ENCODE measurements at places on chromosomes 3 and 15.

- DNase-seq = no peak
Observed at GRCh38 chr3:30198162-30198561, 408.2 kb upstream of the TGFBR2 start.

GRCh38 chr15:92843326-92843725 lies 56.8 kb upstream of the CHD2 start:
- no peak for DNase-seq

- no peak for DNase-seq
Observed at GRCh38 chr15:58527573-58528187, 95.9 kb downstream of the LIPC start.

- no peak for DNase-seq
Observed at GRCh38 chr15:83365370-83365938, 81.0 kb upstream of the BNC1 start.

DNA sequence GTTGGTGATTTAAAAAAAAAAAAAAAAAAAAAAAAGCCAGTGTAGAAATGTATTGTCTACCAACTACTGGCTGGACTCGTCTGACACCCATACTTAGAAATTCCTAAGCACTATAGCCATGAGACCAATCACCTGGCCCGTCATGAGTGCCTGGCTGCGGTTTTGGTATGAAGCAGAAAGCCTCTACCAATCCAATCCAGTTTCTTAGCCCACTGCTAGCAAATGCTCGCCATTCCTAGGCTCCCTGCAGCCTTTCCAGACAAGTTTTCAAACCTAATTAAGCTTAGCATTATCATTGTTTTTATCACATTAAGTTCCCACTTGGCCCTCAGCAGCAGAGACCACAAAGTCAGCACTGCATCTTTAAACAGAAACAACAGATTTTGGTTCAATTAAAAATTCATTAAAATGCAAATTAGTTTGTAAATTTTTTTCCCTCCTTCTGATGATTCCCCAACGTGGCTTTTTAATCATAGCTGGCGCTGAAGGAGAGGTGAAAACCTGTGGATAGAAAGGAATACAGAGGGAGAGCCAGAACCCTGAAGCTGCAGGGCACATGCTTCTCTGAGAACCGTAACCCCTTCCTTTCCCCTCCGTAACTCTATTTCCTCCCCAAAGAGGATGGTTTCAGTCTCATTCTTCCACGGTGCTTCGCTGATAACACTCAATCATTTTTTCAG lies 32.2 kb upstream of the ST8SIA2 start:
- DNase-seq = no peak

GRCh38 chr3:186181901-186182300 lies 73.0 kb upstream of the ETV5 start:
- no peak for DNase-seq

DNA sequence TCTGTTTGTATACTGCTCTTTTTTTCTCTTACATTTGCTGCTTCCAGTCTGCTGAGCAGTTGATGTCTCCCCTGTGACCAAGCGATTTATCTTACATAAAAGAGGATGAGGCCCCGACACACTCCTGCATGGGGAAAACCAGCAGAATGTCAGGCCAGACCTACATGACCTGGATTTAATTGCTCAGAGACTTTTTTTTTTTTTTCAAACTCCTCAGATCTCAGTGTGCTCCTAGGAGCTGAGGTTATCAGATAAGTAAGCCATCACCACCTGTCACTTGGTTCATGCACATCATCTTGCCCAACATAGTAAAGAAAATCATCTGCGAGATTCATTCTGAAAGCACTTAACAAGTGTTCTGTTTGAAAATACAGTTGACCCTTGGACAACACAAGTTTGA lies 163.1 kb downstream of the PLCL2 start:
- DNase-seq = no peak

DNA sequence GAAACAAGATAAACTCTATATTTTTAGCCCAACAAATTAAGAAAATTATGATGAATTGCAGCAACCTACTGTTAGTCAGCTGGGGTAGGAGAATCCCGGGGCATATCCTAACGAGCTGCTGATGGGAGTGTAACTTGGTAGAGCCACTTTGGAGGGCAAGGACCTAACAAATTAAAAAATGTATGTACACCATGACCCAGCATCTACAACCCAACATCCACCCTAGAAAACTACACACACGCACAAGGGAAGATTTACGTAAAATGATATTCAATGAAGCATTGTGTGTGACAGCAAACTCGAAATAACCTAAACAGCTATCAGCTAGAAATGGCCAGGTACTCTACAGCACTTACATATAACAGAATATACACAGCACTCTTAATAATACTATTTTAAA lies 1.9 kb downstream of the BCL2A1 start:
- no peak for DNase-seq

GRCh38 chr15:80127911-80128310 lies 24.9 kb upstream of the FAH start:
- DNase-seq = no peak

DNA sequence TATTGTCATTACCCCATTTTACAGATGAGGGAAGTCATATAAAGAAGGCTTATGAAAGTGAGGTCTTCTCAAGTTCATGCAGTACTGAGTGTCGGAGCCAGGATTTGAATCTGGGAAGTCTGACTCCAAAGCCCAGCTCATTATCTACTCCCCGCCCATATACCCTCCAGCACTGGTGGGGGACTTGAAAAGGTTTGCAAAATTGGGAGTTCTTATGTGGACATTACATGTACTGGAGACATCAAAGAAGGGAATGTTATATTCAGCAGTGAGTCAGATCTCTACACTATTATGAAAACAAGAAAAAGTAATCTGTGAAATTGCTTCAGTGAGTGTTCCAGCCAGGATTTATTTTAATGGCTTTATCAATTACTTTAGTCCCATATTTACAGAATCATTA lies 185.2 kb upstream of the CADPS start:
- DNase-seq = no peak

DNA sequence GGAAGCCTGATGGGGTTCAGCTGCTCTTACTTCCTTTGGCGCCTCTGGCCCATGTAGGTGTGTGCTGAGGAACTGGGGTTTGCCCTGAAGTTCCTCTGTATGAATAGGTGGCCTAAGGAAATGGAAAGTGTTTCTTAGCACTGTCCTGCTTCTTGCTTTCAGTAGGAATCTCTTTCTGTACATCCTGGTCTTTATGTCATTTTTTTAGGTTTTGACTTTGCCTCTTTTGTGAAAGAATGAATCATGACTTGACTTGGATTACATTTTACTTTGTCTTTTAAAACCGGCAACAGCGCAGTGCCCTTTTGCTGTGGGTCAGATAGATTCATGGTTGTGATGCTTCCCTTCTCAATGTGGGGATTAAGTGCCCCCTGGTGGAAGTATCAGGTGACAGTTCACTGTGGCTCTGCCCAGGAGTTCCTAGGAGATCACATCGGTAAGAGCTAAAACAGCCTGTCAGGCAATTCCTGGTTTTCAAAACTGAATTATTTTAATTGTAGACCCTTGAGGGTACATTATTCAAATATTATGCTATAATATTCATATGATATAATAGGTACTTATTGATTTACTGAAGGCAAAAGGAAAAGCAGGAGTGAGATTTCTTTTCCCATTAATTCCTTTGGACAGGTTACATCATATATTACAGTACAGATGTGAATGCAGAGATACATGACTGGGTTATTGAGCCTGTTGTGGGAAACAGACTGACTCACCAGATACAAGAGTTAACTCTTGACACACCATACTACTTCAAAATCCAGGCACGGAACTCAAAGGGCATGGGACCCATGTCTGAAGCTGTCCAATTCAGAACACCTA lies 95.4 kb downstream of the HCN4 start:
- no peak for DNase-seq

GRCh38 chr3:32577581-32578556 lies 7.2 kb upstream of the DYNC1LI1 start:
- no peak for DNase-seq

- no peak for DNase-seq
Observed at GRCh38 chr3:186888569-186888968, 41.8 kb upstream of the ST6GAL1 start.

- no peak for DNase-seq
Observed at GRCh38 chr3:52403271-52403841, 41.5 kb downstream of the SEMA3G start.

GRCh38 chr3:8451696-8452095 lies 49.9 kb upstream of the LMCD1 start:
- DNase-seq = no peak

GRCh38 chr15:54618120-54618519 lies 578.6 kb downstream of the RSL24D1 start:
- DNase-seq = no peak

- DNase-seq = no peak
Observed at GRCh38 chr3:45343947-45344346, 44.4 kb upstream of the LARS2 start.

GRCh38 chr15:72858205-72858604 lies 74.6 kb upstream of the ADPGK start:
- DNase-seq = no peak

DNA sequence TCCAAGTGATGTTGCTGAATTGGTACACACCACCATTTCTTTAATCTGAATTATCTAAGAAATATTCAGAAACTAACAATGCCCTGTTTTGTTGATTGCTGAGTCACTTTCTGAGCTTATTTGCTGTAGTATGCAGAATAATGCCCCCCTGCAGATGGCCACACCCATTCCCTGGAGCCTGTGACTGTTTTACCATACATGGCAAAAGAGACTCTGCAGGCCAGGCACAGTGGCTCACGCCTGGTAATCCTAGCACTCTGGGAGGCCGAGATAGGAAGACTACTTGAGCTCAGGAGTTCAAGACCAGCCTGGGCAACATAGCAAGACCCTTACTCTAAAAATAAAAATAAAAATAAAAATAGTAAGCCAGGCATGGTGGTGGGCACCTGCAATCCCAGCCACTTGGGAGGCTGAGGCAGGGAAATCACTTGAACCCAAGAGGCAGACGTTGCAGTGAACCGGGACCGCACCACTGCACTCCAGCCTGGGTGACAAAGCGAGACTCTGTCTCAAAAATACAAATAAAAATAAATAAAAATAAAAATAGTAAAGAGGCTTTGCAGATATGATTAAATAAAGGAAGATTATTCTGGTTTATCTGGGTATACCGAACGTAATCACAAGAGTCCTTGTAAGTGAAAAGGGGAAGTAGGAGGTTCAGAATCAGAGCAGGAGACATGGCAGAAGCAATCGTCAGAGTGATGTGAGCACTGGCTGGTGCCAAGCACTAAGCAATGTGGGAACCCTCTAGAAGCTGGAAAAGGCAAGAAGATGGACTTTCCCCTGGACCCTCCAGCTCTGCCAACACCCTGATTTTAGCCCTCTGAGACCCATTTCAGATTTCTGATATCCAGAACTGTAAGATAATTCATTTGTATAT lies 19.0 kb downstream of the PCYT1A start:
- DNase-seq = no peak

DNA sequence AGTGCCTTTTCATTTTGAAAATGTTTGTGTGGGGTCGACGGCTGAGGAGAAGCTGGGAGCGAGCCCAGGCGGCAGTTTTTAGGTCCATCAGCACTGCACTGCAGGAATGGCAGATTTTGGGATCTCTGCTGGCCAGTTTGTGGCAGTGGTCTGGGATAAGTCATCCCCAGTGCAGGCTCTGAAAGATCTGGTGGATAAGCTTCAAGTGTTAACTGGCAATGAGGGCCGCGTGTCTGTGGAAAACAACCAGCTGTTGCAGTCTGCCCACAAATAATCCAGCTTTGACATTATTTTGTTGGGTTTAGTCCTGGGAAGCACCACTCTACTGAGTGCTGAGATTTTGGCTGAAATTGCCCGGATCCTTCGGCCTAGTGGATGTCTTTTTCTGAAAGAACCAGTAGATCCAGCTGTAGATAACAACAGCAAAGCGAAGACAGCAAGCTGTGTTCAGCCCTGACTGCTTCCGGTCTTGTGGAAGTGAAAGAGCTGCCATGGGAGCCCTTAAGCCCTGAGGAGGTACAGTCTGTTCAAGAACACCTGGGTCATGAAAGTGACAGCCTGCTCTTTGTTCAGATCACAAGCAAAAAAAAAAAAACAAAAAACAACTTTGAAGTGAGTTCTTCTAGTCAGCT lies 13.1 kb upstream of the ANP32A start:
- DNase-seq = no peak

DNA sequence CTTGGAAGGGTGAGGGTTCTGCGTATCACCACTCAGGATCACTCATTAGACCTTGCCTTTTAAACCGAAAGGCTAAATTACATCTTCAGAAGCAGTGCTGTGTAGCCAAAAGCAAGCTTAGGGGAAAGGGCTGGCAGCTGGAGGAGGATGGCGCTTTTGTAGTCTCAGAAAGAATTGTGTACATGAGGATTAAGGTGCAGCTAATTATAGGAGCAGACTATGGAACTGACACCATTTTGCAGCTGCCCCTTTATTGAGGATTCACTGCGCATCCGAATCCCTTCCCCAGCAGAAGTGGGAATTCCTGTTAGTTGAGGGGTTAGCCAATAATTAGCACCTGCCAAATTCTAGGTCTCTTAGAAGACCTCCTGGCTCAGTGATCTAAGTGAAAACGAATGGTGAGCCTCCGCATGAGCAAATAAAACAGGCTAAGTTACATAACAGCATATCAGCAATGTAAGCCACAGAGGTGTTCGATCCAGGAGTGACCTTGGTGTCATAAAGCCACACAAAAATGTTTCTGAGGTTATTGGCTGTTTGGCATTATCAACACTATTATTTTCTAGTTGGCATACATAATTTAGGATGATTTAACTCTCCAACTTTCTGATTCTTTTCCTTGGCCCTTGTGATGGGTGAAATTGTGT lies 42.6 kb upstream of the SEMA6D start:
- DNase-seq = no peak

DNA sequence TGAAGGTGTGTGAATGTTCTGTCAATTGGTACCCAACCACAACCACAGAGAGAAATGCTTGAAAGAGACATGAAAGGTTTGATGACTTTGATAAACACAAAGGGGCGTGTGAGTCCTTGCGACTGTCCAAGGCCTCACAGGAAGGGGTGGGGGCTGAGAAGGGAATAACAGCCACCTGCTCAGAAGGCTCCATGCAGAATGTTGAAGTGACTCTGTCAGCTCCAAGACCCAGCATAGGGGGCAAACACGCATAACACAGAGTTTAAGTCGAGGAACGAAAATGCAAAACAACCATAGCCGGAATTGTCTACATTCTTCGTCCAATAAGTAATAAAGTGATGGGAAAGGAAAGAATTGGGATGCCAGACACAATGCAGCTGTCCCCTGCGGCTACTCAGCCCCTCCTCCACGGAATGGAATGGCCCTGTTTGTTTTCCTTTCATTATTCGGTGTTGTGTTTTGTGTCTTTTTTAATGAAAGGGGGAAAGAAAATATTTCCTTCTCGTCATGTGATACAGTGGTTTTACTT lies 19.9 kb downstream of the TMEM212 start:
- no peak for DNase-seq

DNA sequence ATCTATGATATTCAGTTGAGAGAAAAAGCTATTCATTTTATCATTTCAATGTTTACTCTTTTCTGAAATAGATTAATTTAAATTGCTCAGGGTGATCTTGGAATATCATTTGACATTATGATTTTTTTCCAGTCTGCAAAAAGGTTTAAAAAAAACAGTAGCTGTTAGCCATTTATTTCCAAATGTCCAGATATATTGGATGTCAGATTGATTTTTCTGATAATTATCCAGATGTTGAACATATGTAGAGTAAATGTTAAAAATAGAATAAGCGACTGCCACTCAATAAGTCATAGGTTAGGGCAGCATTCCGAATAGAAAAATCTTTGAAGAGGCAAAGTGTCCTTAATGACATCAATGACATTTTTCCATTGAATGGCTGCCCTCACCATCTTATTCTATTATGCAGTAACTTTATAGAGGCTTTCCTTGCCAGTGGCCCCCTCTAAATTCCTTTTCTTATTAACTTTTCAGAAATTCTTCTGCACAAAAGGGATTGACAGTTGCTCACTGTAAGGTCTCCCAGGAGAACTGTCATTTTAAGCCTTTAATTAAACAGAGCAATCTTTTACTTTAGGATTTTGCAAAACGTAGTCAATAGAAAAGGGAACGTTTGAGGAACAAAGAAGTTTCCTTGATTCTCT lies 316.5 kb downstream of the GBE1 start:
- no peak for DNase-seq
